NT2/D1 (cell line): ENCODE measurements at places on chromosomes 2 and 18.
A peak's percentile ranks its signal among the peaks of the same experiment; 100 is the strongest.

GRCh38 chr2:88429929-88430328, 22.6 kb downstream of the FOXI3 start:
- DNase-seq, result no peak

DNA sequence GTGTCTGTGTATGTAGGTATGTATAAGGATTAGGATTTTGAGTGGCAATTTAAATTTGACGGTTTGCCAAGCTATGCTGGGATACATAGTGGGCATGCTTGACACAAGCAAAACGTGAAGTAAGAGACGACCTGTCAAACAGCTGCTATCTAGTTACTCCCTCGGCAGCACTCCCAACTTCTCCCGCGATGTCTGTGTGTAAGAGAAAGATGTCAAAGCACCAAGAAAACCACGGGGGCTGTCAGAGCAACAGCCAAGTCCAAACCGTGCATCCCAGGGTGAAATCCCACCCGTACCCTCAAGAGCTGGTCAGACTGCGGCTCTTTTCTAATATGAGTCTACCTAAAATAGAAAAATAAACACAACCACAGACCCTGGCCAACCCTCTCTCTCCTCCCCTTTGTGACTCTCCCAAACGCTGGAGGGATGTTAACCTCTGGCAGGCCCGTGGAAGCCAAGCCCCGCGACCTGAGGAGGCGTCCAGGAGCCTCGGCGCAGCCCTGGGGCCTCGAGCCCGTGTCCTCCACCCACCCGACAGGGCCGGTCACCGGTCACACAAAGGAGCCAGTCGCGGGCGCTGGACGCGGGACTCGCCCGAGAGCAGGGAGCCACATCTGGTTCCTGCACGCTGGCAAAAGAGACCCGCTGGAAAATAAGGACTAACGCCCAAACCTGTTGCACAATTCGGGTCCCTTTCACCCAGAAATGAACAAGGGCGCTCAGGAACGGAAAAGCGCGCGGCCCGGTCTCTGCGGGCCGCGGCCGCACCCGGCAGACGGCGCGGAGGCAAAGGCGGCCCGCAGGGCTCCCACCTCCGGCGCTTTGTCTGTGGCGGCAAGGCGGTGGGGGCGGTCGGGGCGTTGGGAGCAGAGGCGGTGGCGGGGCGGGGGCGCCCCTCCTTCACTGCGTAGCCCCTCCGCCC, 925 bp downstream of the SESTD1 start:
- peak; percentile 20 for DNase-seq

- no peak for DNase-seq
Measured at GRCh38 chr2:6808426-6808825, 57.3 kb downstream of the CMPK2 start.

GRCh38 chr18:28287146-28287545, 110.2 kb upstream of the CDH2 start:
- peak; percentile 38 for DNase-seq

DNA sequence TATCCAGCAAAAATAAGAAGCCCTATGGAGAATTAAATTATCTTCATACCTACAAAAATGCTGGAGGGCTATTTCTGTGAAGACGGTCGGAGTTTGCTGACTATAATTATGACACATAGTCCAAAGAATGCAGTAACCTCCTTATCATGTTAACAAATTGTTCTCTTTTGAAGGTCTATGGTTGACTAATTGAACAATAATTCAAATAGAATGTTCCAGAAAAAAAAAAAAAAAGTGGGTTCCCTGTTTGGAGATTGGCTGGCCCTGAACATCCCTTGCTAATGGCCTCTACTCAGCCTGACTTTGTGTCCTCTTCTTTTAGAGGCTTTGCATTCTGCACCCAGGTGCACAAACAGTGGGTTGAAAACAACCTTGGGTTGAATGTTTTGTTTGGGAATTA, 82.8 kb upstream of the CCBE1 start:
- no peak for DNase-seq

GRCh38 chr2:206289391-206289790, 14.9 kb downstream of the ZDBF2 start:
- no peak for DNase-seq

- DNase-seq, result no peak
Measured at GRCh38 chr2:4693266-4693665, 989.9 kb downstream of the DCDC2C start.

- DNase-seq, result no peak
Measured at GRCh38 chr2:175709248-175709647, 292.8 kb downstream of the LNPK start.

- no peak for DNase-seq
Measured at GRCh38 chr2:38654528-38655381, 11.2 kb upstream of the GALM start.

- DNase-seq, result no peak
Measured at GRCh38 chr2:57920342-57920939, 126.2 kb upstream of the VRK2 start.

DNA sequence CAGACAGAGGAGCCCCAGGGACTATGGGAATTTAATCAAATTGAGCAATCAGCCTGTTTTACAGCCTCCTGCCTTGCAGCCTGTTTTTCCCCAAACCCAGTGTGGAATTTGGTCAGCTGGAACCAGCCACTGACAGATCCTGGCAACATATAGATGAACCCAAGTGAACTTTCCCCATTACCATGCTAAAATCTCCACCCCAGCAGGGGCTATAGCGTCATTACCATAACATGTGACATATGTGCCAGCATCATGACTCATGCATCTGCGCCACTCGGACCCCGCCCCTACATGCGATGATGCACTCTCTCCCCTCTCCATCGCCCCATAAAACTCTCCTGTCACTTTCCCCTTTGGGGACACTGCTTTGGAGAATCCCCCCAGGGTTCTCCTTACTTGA, 17.3 kb upstream of the FEZ2 start:
- no peak for DNase-seq

DNA sequence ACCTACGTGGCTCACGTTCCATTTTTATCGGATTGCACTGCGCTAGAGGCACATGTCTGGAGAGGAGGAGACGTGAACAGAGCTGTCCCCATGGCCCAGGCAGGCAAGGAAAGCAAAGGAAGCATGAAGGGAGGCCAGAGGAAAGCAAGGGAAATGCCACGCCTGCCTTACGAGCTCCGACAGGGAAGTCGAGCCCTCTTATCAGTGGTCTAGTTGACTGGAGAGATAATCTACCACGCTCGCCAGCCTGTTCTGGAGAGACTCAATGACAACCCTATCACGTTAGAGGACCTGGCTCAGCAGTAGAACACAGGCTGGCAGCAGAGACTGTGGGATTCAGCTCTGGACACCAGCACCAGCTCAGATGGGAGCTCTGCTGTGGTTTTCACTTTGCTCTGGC, 202.6 kb upstream of the ID2 start:
- DNase-seq, result no peak

DNA sequence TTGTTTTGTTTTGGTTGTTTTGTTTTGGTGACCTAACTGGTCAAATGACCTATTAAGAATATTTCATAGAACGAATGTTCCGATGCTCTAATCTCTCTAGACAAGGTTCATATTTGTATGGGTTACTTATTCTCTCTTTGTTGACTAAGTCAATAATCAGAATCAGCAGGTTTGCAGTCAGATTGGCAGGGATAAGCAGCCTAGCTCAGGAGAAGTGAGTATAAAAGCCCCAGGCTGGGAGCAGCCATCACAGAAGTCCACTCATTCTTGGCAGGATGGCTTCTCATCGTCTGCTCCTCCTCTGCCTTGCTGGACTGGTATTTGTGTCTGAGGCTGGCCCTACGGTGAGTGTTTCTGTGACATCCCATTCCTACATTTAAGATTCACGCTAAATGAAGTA, at the start of gene TTR:
TTR (plus strand) TSS at position 250 of the 400 bp plus-strand sequence; CDS start at position 276, 26 bp downstream.
- DNase-seq, result no peak

- DNase-seq, result no peak
Measured at GRCh38 chr2:78721355-78722033, 304.0 kb upstream of the REG3G start.
